Activated CD4-positive, alpha-beta memory T cell treated with anti-CD3 and anti-CD28 coated beads, Interleukin-2, amount 10 ng/mL, durations not matched to agents 7 days and 5 days (primary cell): ENCODE measurements at places on chromosomes 13 and 19. TPM values are rescaled to one million over a fixed set of nuclear protein-coding genes. Genes with fewer than 3 reads are reported as not detected.

Gene KIR3DL2
- 0.75 TPM for total RNA-seq

Gene SYDE1
- total RNA-seq: not detected

Gene MZT1
- total RNA-seq: 20.7 TPM

Gene KANK3
- 7.4 TPM for total RNA-seq

Gene CLIP3
- total RNA-seq: 2.2 TPM

Gene VWA8
- total RNA-seq: 14.4 TPM

Gene SMIM7
- 60.6 TPM for total RNA-seq

Gene KLK2
- total RNA-seq: 0.35 TPM

Gene RAP2A
- 39.2 TPM for total RNA-seq

Gene LIPE
- 34.7 TPM for total RNA-seq

Gene SBSN
- total RNA-seq: not detected

Gene TMEM59L
- total RNA-seq: not detected

Gene ETV2
- 0.96 TPM for total RNA-seq

Gene TMEM86B
- 12.4 TPM for total RNA-seq

Gene SIGLEC8
- not detected for total RNA-seq

Gene KISS1R
- total RNA-seq: 2.3 TPM

Gene MAP4K1
- 383 TPM for total RNA-seq

Gene TLE2
- total RNA-seq: 1.4 TPM

Gene SPINT2
- total RNA-seq: 8.0 TPM

Gene SULT2B1
- not detected for total RNA-seq

Gene SIGLECL1
- not detected for total RNA-seq

Gene ZNF134
- total RNA-seq: 14.7 TPM

Gene LGALS7B
- not detected for total RNA-seq

Gene PTH2
- not detected for total RNA-seq

Gene ZNF112
- not detected for total RNA-seq

Gene ASPDH
- total RNA-seq: not detected

Gene ZBTB32
- total RNA-seq: 94.8 TPM

Gene NLRP7
- not detected for total RNA-seq

Gene LRG1
- 0.18 TPM for total RNA-seq

Gene STAP2
- total RNA-seq: 8.6 TPM

Gene RNF6
- 44.6 TPM for total RNA-seq

Gene GIPR
- 12.3 TPM for total RNA-seq

Gene PRODH2
- total RNA-seq: not detected

Gene ZNF667
- total RNA-seq: not detected

Gene KIR2DL4
- not detected for total RNA-seq
